ENCODE measurements at places on chromosomes 5 and 9.

DNA sequence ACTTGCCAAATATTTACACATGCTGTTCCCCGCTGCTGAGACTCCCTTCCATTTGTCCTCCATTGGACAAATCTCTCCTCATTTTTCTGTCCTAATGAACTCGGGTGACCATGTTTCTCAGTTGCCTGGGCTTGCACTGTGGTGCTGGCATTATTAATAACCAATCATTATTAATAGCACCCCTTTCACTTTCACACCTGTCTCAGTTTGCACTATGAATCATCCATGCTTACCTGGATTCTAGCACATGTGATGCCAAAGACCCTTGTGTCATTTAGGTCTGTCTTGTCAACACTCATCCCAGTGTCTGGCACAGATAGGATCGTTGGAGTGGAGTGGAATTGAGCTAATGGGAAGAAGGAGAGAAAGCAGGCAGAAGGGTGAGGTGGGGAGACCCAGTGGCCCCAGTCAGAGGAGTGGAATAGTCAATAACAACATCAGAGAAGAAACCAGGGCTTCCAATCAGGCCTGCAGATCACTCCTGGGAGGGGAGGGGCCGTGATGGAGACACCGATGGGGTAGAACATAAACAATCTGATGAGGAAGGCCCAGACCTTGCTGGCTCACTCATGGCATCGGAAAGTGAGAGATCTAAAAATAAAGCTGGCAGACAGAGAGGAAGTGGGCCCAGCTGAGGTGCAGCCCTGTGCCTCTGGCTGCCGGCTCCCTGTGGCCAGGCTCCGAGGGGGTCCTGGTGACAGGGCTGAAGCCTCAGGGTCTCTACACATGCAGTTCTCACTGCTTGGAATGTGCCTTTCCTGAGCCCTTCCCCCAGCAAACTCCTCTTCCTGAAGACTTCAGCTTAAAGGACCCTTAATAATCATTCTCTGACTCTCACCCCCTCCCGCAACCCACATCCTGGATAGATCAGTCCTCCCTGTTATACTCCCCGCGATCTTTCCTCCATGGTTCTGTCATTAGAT, 33.5 kb upstream of the CRB2 start:
- peak; percentile 62 for DNase-seq

- no peak for DNase-seq
These were observed 32.8 kb upstream of the TNFAIP8 start for GRCh38 chr5:119322948-119323537.

DNA sequence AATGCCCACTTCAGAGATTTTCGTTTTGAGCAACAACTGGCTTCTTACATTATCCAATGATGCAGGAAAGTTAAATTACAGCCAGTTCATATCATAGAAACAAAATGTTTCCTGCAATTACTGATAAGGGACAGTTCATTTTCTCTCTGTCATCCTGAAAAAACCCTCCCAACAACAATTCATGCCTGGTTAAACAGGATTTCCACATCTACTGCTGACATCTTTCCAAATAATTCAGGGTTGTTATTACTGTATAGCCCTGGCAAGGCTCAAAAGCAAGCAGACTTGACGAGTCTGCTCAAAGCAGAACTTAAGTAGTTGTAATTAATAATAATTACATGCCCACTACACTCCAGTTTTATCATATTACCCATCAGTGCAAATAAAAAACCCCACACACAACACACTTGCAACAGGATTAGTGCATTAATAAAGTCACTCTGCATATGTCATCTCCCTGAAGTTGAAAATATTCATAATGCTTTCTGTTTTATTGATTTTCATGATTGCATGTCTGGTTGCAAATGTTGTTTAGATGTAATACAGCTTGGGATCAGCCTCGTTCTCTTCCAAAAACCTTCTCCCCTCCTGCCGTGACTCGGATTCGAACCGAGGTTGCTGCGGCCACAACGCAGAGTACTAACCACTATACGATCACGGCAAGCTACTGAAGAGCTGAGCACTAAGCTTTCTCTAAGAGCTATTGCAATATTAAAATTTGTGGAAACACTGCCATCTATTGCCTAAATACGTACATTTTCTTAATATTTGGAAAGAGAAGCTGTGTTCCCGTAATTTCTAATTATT, 119.6 kb upstream of the NFIB start:
- no peak for DNase-seq

DNA sequence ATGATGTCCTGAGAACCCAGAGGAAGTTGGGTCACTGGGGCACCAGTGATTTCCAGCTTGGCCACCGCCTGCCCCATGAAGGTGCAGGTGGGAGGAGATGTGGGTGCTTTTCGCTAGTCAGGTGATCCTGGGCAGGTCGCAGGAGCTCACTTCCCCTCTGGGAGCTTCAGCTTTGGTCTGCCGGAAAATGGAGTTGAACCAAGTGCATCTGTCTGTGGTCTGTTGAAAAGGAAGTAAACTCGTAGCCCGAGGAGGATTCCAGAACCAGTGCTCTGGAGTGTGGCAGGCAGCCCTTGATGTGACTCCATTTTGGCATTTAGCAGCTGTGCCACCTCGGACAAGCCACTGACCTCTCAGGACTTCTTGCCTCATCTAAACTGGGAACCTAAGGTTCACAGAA, 81.8 kb upstream of the HRH2 start:
- no peak for DNase-seq

DNA sequence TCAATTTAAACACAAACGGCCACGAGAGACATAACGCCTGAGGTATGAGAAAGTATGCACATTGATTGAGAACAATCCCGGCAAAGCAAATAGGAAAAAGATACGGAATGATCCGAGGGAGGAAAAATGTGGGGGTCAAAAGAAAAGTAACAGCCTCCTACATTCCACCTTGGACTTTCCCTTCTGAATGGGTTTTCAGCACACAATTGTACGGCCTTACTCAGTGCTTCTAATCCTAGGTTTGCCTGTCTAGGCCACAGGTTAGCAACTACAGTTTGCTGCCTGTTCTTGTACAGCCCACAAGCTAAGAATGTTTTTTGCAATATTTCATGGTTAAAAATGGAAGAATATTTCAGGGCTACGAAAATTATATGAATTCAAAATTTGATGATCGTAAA, 46.2 kb upstream of the RNF20 start:
- DNase-seq: no peak

DNA sequence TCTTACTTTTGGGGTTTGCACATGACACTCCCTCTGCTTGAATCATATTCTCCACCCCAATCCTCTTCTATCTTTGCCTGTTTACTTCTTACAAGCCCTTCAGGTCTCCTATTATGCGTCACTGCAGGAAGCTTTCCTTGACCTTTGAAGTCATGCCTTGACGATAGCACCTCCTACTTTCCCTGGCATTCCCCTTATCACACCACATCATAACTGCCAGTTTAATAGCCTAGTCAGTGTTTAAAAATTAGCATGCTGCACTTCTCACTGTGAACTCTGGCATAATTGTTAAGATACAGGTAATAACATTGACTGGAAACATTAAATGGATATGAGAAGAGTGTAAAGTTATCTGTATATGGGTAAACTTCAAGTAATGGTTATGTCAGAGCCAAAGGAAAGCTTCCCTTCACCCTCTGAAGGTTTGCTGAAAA, 37.1 kb upstream of the CEP120 start:
- peak; percentile 32 for DNase-seq

DNA sequence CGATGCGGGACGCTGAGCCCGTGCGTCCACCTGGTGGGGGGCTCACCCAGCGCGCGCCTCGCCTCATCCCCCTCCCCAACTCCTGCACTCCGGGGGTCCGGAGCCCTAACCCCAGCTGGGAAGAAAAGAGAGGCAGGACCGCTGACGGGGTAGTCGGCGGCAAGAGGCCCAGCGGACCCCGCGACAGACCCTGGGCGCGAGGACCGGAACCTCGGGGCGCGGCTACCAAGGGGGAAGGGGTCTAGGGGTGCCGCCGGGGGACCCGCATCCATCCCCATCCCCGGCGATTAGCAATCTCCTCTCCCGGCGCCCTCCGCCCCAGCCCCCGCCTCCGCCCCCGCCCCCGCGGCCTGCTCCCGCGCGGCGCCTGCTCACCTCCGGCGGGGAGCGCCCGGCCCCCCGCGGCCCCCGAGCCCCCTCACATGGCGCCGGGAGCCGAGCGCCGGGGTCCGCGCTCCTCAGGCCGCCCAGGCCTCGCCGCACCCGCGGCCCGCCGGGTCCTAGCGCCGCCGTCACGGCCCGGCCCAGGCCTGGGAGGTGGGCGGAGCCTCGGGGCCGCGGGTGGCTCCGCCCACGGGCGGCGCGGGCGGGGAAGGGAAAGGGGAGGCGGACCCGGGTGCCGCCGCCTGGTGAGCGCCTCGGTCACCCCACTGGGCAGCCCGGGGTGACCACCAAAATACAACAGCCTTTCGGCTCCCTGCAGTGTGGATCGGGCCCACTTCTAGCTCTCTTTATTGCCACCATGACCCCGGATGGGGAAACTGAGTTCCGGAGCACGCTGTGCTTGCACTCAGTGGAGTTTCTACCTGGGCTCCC, at the start of gene ST6GALNAC6:
TSS of gene ST6GALNAC6 (minus strand) at position 476 of the 816 bp plus-strand sequence. CDS start 1,622 bp downstream, outside the sequence.
- peak; percentile 75 for DNase-seq

GRCh38 chr5:150600616-150601490, 39.6 kb upstream of the SYNPO start:
- no peak for DNase-seq

- DNase-seq: no peak
These were observed 33.7 kb downstream of the ADAMTS2 start for GRCh38 chr5:179311581-179311980.

GRCh38 chr5:1934056-1934394, 51.3 kb upstream of the IRX4 start:
- DNase-seq: no peak

DNA sequence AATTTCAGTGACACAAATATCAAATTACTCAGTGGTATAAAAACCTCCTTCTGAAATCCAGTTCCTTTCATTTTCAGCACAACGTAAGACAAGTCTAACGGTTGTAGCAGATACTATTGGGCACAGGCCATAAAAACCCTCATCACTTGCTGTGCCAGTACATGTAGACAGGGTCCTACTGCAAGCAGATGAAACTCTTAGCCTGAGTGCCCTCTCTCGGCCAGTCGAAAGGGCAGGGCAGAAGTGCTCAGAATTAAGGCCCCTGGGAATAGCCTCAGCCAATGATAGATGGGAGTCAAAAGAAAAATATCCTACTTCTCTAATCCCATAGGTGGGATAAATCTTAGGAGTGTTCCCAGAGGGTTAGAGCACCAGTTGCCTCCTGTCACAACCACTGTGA, 168.5 kb upstream of the FER start:
- no peak for DNase-seq

- peak; percentile 20 for DNase-seq
These were observed 92.7 kb downstream of the DAB2IP start for GRCh38 chr9:121744002-121744686.

- DNase-seq: no peak
These were observed 9.6 kb downstream of the NCS1 start for GRCh38 chr9:130181678-130182380.

- peak; percentile 52 for DNase-seq
These were observed 121.6 kb downstream of the TLR4 start for GRCh38 chr9:117825609-117826347.

- no peak for DNase-seq
These were observed 7.3 kb downstream of the PRRX2 start for GRCh38 chr9:129672702-129673101.

DNA sequence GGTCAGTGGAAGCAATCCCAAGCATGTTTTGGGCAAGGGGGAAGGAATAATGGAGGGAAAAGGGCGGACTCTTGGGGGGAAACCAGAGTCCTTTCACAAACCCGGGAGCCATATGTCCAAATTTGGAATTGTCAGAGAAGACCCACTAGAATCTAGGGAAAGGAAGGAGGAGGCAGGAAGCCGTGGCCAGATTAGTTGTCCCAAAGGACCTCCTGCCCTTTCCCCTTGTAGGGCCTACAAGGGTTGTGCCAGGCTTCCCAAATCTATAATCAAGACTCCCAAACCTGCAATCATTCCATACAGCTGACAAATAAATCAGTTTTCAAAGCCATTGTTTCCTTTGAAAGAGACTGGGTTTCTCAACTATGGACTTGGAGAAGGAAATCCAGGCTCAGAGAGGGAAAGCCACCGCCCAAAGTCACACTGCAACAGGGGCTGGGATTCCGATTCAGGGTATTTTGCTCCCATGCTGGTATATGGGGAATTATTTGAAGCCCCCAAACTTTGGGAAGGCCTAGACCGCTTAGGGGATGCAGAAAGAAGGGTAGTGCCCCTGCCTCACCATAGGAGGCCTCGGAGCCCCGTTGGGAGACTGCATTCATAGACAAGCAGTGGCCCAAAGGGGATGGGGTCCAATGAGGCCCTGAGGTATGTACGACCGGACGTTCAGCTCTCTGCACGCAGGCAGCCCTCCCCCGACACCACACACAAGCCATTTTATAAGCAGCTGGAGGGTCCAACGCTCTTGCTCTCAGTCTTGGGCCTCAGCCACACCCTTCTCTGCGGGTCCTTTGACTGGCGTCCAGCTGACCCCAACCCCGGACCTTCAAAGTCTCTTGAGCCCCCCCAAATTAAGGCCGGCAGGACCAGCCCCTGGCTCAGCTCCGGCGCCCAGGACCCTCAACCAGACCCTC, 815 bp downstream of the ANXA6 start:
- no peak for DNase-seq

- no peak for DNase-seq
These were observed 35.0 kb upstream of the UNC5A start for GRCh38 chr5:176775409-176775808.

DNA sequence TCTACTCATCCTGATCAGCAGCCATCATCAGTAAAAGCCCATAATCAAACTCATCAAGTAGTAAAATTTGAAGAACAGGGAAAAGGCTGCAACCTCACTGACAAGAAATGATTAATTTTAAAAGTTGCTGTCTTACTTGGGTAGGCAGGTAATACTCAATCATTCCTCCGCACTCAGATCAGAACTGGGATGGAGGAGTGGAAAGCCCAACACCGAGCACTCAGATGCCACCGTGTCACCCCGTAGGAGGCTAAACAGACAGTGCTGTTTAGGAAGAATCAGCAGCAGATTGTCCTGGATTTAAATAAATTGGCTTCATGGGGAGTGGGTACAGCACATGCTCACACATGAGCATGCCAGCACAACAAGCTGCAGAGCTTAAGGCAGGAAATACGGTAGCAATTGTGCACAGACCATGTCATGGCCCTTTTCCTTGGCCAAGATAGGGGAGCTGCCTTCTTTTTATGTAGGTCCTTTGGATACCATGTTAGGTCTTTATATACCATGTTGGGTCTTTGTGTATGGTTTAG, 92.6 kb upstream of the CDH6 start:
- no peak for DNase-seq

DNA sequence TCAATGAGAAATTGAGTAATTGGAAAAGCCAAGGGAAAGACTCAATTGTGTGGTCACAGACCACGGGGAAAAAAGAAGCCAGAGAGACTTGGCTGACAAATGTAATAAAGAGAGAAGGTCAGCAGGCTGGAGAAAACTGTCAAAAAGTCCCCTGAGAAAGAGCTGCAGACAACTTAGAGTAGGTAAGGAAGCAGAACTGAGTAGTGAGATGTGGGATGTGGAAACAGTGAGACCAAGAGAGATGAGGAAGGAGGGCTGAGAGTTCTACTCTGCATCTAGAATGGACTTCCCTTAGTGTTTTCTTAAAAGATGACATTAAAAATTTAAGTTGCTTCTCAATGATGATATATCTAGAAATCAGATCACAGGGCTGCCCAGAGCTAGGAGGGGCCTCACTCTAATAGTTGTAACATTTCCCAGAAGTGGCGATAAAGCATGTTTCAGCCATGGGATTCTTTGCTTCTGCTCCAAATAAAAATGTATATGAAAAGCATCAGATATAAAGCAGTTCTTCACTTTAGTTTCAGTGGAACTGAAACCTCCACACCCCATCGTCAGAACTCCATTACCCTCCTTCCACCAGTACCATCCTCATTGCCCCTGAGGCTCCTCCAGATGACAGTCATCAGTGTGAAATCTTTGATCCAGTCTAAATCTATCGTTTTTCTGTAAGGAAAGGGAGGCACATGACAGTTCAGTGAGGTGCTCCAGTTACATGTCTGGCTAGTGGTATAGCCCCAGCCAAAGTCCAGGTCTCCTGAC, 80.6 kb downstream of the SPEF2 start:
- no peak for DNase-seq
